Adrenal gland (tissue), 19 donors: ENCODE measurements at places on chromosomes 11 and 22.

DNA sequence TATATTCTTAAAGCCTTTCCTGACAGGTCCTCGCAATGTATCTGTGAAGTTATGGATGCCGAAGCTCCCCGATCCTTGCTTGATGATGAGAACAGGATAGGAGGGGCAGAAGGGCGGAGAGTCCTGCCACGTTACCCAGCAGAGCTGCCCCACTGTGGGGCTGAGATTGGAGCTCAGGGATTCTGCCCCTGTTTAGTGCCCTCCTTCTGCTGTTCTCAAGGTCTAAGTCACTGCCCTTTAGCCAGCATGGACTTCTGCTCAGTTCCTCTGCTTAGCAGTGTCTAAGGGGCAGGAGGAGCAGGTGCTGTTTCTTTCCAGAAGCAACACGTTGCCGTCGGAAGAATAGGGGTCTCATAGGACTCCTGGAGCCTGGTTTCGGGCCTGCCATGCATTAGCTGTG lies 164.2 kb upstream of the B3GAT1 start:
- DNase-seq, result no peak

DNA sequence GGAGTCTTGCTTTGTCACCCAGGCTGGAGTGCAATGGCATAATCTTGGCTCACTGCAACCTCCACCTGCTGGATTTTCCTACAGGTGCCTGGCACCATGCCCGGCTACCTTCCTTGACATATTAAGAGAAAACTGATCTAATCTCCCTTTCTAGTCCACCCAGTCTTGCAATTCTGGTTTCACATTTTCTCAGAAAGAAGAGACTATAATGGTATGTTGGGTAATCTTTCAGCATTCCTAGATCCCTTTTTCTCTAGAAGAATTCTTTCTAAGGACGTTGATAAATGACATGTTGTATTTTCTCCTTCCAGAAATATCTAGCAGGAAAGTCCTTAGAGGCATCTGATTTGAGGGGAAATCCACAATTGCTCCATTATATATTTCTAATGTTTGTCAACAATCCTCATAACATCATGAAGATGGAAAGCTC lies 10.4 kb upstream of the HSPA8 start:
- DNase-seq, result no peak

DNA sequence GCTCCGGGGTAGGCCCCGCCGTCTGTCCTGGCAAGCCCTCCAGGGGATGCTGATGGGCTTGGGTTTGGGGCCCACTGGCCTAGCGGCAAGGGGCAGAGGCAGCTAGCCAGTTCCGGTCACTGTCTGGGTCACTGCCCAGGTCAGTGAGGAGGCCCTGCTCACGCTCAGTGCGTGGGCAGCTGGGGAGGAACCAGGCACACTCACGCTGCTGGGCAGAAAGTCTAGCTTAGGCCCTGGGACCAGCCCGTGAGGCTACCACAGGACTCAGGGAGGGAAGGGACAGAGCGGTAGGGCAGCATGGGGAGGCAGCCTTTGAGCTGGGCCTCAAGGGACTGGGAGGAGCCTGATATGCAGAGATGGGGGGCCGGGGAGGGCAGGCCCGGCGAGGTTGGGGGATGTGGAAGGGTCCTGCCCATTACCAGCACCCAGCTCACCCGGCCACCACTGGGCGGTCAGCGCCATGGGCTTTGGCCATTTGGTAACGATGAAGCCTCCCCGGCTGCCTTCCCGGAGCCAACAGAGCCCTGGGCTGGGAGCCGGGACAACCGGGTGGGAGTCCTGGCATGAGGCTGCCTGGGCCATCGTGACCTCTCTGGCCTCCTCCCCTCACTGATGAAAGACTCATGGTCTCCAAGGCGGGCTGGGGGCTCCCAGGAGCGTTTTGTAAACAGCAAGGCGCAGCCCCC lies 14.2 kb downstream of the SHISAL1 start:
- no peak for DNase-seq

- DNase-seq, result no peak
Observed at GRCh38 chr22:22067192-22067591, 84.6 kb upstream of the TOP3B start.

DNA sequence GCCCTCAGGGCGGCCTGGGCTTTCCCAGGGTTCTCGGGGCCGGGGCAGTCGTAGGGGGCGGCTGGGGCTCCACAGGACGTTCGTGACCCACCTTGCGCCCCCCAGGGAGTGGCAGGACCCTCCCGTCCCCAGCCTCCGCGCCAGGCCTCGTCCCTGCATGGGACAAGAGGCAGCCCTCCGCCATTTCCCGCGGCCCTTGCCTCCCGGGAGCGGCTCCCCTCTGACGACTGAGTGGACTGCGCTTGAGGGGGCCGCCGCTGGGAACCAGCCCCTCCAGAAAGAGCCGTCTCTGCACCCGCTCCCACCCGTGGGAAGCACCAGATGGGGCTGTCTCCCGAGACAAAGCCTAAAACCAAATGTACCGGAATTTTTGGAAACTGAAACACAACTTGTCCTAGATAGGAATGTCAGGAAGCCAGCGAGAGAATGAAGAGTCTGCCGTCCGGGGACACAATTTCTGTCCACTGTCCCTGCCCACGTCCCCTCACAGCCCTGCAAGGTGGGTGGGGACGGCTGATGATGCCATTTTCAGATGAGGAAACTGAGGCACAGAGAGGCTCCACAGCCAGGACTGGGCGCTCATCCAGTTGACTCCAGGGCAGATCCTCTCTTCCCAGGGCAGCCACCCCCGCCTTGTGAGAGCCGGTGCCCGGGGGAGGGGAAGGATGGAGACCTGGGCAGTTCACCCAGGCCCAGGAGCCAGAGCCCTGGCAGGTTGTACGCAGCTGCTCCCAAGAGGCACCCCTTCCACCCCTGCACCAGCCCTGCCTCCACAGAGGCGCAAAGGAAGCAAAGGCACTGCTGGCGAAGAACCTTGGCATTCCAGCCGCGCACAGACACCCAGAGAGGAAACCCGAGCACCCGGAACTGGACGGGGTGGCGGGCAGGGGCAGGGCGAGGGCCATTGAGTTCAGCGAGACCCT lies 18.1 kb upstream of the PICK1 start:
- DNase-seq, result no peak

DNA sequence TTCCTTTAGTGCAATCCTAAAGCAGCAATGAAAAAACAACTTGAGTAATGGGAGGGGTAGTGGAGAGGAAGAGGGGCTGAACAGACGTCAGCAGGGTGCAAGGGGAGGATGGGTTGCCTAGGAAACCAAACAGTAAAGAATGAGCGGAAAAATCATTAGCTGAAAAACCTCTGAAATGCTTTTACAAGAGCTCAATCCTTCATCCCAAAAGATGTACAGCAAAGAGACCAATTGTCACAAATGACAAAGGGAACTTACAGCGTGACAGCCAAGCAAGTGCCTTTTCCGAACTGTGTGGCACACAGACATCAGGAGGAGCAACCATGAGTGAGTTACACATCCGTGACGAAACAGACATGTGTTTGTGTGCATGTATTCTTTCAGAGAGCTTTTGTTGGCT lies 104.6 kb downstream of the SIK3 start:
- no peak for DNase-seq

GRCh38 chr11:27464289-27464696 lies 8.3 kb downstream of the LGR4 start:
- DNase-seq, result no peak

DNA sequence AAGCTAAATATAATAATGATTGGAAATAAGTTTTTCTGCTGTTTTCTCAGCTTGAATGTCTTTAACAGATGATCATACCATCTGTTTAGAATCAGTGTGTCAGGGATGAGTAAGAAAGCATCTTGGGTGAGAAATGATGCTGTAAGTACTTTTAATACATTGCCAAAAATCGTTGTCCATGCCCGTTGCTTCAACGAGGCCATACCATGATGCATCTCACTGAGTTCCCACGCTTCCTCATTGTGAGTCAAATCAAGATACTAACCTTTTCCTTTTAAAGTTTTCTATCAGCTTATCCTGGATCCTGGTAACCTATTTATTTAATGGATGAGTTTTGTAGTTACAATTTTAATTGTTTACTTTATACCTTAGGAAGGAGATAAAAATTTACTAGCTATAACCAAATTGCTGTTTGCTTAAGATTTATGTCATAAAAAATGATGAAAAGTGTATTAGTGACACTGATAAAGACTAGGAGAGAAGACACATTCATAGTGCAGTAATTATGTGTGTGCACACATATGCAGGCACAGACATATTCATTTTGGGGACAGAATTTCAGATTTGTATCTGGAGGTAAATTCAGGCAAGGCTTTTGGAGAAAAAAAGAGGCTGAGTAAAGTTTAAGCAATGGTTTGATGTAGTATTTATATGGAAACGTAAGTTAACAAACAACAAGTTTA lies 154.8 kb downstream of the UVRAG start:
- no peak for DNase-seq

- DNase-seq, result no peak
Observed at GRCh38 chr22:19128946-19129727, 2.0 kb upstream of the TSSK2 start.

- DNase-seq, result no peak
Observed at GRCh38 chr11:77046060-77046501, 11.9 kb downstream of the B3GNT6 start.

DNA sequence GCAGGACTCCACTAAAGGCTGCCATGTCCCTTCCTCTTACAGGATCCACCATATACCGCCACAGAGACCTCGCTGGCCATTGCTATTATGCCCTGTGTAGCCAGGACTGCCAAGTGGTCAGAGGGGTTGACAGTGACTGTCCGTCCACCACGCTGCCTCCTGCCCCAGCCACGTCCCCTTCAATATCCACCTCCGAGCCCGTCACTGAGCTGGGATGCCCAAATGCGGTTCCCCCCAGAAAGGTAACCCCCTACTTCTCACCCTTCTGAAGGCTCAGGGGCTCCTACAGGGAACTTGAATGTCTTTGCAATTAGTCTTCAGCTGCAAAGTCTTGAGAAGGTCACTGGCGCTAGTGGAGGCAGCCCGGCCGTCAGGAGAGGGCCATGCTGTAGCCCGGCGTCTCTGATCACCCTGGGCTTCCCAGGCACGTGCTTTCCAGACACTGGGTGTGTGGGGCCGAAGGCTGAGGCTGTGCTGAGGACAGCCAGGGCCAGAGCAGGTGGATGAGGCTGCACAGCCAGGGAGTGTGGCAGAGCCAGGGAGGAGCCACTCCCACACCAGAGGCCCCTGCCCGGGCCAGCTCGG lies 30.0 kb upstream of the MUC5B start:
- DNase-seq, result no peak

DNA sequence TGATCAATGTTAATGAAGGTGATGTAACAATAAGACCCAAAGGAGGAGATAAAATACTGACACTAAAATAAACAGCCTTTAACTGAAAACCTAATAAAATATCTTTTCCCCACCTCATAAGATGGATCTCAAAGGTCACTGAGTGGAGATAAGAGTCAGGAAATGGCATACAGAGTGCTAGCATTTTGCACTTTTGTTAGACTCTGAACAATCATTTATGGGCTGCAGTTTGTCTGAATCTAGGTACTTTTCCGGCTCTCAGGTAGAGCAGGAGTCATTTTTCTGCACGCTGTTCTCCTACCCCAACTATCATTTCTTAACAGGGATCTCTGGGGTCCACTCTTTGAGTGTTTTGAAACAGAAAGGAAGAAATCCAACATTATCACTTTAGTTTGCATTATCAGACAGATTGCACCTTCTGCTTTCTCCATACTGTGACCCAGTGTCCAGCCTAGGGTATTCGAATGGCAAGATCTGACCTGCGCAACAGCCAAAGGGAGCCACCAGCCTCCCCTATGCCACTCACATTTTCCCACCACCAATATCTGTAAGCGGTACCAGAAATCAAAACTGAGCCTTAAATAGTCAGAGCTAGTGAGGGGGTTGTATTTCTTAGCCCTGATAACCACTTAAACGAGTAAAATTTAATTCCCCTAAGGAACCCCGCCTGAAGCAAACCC lies 863 bp downstream of the SIAE start:
- no peak for DNase-seq

DNA sequence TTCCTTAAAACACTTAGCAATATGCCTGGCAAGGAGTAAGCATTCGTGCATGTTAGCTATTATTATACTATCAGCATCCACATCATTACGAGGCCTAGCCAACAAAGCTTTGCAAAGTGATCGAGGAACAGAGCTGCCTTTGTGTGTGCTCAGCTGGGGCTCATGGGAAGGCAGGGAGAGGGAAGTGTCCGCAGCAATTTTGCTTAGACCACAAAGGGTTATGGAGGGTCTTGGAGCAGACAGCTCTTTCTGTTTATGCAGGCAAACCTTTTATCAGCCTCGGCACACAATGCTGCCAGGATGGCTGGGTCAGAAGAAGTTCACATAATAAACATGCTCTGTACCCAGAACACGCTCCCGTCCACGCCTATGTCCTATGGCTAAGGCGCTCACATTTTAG lies 10.9 kb upstream of the DKK3 start:
- no peak for DNase-seq

DNA sequence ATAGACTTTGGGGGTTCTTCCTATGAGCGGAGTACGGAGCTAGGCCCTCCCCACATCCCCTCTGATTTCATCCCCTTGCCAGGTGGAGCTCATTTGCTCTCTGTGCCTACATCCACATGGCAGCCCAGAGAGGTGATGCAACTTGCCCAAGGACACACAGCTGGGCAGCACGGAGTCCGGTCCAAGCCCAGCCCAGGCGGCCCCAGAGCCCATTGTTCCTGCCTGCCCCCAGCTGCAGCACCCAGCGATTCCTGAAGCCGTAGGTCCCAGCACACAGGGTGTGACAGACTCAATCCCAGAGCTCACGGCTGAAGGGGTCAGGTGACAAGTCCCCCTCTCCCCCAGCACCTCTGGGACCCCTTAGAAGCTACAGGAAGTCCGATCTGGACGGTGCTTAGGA lies 22.2 kb upstream of the RFPL3 start:
- DNase-seq, result no peak

DNA sequence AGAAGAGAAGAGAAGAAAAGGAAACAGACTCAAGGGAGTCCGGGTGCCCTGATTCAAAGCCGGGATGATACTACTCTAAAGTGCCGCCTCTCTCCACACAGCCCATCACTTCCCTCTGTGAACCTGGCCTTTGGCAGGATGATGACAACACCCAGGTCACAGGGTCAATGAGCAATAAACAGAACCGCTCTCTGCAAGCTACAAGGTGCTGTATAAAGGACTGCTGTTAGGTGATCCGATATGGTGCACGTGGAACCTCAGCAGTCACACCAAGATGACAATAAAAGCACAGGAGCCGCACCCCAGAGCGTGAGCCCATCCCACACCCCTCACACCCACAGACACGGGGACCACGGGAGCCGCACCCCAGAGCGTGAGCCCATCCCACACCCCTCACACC lies 10.7 kb downstream of the TTLL1 start:
- no peak for DNase-seq

GRCh38 chr11:65979261-65979759 lies 17.8 kb downstream of the SART1 start:
- DNase-seq, result no peak

GRCh38 chr11:86277741-86278140 lies 24.3 kb upstream of the HIKESHI start:
- no peak for DNase-seq

DNA sequence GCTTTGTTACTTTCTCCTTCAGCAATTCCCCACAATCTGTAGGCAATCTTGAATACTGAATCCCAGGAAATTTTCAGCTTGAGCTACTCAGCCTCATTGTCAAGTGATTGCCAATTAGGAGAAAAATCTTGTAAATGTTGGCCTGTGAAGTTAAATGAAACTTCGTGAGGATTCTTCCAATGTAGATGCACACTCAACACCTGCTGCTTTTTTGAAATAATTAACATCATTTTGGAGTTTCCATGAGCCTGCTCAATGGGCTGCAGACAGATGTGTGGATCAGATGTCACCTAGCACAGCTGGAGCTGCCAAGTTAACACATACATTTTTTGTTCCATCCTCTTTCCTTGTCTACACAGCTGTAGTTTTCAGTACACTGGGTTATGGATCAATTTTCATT lies 645.6 kb upstream of the LUZP2 start:
- DNase-seq, result no peak
